ENCODE measurements at places on chromosomes 4 and X. TPM values are rescaled to one million over a fixed set of nuclear protein-coding genes. Genes with fewer than 3 reads are reported as not detected.

GRCh38 chrX:151019856-151020255 lies 36.7 kb downstream of the HMGB3 start:
- no peak for DNase-seq

GRCh38 chrX:115560211-115560977 lies 580 bp upstream of the PLS3 start:
- DNase-seq = no peak

NDP gene
- 0.66 TPM for total RNA-seq

FHDC1 gene
- total RNA-seq = 4.2 TPM
